ENCODE measurements at places on chromosomes 5 and 9.
A peak's percentile ranks its signal among the peaks of the same experiment; 100 is the strongest.

- DNase-seq, result no peak
These were observed 97.9 kb downstream of the ZNF618 start for GRCh38 chr9:113973963-113974413.

GRCh38 chr9:37994639-37995347 lies 74.2 kb downstream of the SHB start:
- peak; percentile 6 for DNase-seq

DNA sequence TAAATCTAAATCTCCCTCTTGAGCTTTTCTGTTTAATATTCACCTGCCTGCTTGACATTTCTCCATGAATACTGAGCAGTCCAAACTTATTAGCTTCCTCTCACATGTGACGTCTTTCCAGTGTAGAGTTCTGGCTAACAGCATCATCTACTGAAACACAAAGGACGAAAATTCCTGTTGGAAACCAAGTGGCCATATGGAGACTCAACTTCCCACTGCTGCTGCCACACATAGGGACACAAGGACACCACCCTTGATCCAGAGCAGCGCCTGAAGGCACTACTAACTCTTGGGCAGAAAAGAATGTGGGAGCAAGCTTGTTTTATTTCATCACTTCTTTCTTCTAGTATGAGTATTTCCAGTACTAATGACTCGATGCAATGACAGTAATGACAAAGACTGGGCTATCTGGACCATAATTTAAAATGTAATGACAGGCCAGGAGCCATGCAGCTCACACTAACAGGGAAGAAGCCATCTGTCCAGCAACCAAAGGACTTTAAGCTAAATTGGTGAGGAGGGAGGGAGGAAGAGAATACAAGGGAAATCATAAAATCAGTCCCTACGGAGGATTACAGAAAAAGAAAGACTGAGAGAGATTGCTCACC lies 19.2 kb downstream of the RNF130 start:
- no peak for DNase-seq

DNA sequence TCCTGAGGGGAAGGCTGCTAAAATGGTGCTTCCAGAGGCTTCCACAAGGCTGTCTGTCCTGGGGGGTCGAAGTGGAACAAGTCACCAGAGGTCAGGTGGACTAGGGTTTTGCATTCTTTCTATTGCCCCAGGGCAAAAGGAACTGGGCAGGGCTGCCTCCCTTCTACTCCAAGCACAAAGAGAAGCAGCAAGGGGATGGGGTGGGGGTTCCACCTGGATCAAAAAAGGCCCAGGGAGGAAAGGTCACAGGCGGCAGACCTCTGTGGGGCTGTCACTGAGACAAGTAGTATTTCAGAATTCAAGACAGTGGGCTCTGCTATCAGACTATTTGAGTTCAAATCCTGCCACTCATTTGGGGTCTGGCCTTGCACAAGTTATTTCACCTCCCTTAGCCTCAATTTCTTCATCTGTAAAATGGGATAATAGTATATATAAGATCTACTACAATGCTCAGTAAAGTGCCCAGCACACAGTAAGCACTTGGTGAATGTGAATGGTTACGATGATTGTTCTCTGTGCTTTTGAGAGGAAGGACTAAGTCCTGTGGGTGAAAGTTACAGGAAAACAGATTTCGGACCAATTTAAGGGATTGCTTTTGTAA lies 1.9 kb upstream of the ARSI start:
- DNase-seq, result no peak

DNA sequence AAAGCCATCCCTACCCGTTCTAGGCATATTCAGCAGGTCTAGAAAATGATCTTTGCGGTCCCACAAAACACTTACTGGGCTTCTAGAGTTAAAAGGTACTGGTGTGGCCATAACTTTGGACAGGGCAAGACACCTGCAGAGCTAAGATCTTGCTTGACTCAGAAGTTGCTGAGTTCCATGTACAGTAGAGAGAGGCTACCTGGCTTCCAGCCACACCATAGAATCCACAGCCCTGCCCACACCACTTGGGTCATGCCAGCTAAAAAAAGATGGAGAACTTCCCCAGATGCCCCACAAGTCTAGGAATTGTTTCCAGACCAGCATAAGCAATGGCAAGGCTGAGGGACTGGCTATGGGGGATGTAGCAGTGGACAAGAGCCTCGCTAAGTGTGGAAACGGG lies 52.1 kb downstream of the ABCA1 start:
- no peak for DNase-seq

DNA sequence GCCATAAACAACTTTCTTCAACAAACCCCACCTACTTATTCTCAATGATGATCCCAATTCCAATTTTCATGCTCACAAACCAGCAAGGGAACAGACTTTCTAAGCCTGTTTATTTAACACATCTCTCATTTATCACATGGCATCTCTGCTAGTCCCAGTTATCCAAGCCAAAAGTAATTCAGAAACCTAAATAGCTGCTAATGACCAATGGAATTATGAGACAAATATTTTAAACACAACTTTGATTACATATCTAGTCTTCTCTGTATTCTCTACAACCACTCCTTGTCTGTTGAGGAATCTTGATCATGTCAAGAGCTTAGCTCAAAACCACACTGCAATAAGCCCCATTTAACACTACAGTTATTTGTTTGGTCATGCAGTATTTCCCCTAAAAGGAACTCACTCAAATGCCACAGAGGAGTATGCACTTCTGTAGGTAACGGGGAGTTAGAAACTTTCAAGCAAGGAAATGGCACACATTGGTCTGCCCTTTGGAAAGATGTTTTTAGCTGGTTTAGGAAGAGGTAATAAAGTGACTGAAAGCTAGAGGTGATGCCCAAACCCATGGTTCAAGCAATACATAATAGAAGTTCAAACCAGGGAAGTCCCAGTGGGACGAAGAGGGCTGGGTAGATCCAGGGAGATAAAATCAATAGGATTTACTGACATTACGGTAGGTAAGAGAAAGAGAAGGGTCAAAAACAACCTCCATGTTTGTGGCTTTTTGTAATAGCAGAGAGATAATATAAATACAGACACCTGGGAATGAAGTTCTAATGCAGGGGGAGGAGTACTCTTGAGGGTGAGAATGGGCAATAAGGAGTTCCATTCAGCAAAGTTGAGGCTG lies 42.1 kb upstream of the HTR4 start:
- DNase-seq, result no peak

DNA sequence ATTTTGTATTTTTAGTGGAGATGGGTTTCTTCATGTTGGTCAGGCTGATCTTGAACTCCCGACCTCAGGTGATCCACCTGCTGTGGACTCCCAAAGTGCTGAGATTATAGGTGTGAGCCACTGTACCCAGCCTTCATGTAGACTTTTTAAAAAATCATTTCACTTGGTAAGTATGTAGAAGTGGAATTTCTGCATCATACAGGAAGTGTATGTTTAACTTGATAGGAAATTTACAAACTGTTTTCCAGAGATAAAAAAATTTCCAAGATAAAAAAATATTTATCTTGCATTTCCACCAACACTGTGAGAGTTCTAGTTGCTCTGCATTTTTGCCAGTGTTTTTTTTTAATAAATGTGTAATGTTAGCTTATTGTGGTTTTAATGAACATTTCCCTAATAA lies 155.8 kb downstream of the ZNF608 start:
- no peak for DNase-seq

DNA sequence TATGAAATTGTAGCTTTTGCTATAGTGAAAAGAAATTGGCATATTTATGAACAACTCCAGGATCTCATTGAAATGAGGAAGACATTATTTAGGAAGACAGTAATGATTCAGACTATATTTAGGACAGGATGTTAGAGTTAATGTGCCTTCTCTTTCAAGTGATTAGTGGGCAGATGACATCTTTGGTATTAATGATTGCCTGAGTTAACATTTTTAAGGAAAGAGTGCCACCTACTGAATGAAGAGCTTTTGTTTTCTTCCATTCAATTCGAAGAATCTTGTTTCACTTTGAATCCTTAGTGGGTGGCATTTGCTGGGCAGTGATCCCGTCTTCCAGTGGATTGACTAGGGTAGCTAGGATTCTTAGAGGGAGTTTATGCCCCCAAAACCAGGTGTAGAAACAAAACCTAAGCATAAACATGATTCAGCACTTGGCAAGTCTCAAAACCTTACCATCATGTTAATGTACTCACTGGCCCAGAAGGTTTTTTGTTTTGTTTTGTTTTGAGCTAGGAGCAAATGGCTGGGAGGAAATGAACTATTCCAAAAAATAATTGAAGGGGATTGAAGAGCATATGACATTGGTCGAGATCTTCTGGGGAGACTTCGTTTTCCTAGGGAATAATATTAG lies 23.2 kb downstream of the MAP3K1 start:
- peak; percentile 67 for DNase-seq

DNA sequence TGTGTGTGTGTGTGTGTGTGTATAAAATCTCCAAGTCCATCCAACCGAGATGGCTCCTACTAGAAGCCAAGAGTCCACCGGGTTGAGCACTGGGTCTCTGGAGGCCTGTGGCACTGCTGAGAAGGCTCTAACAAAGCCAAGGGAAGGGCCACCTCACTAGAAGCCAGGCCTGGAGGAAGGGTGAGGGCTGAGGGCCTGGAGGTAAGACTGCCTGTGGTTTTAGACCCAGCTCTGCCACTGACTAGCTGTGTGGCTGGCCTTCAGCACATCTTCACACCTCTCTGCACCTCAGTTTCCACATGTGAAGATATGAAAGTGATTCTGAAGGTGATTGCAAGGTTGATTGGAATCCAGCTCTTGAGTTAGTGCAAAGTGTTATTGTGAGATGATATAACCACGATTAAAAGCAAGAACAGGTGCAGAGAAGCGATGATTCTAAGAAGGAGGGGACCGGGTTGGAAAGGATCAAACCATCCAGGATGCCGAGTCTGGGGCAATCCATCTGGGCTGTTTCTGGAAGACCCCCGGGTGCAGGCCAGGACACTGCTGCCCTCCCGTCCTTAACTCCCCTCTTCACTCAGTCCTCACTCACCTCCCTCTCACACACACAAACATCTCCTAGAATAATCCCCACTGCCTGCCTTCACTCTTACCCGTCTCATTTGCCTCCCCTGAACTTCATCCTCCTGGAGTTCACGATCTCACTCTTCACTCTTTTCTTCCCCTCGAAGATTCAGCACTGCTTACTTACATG lies 2.3 kb downstream of the IL4 start:
- no peak for DNase-seq

- DNase-seq, result no peak
These were observed 7.3 kb upstream of the ROPN1L start for GRCh38 chr5:10434392-10434791.

GRCh38 chr9:133394687-133395271 lies 18.6 kb downstream of the STKLD1 start:
- DNase-seq, result no peak

GRCh38 chr9:98678244-98678842 lies 30.4 kb downstream of the GABBR2 start:
- DNase-seq, result no peak

GRCh38 chr9:109901201-109901600 lies 121.2 kb downstream of the PALM2AKAP2 start:
- DNase-seq, result no peak

- no peak for DNase-seq
These were observed 696.8 kb downstream of the SEMA5A start for GRCh38 chr5:8848997-8849594.

DNA sequence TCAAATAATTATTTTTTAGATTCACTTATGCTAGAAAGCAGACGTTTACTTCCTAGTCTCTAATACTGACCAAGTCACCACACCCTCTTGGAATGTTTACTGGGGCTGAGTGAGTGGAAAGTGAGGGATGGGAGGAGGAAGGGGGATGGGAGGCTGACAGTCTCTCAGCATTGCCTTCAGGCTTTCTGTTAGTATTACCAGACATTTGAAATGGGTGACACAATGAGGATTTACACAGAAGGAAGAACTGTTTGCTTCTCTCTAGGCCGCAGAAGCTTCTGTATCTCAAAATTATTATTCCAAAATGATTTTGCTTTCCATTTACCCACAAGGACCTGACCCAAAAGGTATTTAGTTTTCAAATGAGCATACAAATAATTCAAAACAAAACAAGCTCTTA lies 232.8 kb upstream of the ZNF608 start:
- DNase-seq, result no peak

GRCh38 chr5:14525397-14525796 lies 56.2 kb upstream of the OTULINL start:
- DNase-seq, result no peak

DNA sequence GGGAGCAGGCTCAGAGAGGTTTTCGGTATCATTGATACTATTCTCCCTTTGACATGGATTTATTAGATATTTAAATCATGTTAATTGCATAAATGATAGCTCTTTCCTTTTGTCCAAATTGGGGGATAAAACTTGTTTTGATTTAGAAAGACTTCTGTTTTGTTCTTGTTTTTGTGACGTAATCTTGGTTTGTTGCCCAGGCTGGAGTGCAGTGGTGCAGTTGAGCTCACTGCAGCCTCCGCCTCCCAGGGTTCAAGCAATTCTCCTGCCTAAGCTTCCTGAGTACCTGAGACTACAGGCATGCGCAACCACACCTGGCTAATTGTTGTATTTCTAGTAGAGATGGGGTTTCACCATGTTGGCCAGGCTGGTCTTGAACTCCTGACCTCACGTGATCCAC lies 7.1 kb downstream of the MAT2B start:
- no peak for DNase-seq

GRCh38 chr9:14466429-14466818 lies 152.5 kb upstream of the NFIB start:
- DNase-seq, result no peak

DNA sequence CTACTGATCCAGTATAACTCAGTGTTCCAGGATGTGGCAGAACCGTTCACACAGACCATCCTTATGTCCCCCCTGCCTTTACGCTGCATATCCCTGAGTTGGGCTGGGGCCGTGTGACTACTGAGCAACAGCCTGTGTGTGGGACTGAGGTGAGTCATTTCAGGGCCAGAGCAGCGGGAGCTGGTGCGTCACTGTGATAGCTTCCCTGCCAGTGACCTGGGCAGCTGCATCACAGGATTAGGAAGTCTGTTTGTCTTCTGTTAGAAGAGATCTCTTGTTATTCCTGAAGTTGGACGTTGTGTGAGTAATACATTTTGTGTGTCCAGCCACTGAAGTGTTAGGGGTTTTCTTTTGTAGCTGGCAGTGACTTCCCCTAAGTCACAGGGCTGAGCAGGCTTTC lies 35.6 kb downstream of the TPPP start:
- DNase-seq, result no peak

DNA sequence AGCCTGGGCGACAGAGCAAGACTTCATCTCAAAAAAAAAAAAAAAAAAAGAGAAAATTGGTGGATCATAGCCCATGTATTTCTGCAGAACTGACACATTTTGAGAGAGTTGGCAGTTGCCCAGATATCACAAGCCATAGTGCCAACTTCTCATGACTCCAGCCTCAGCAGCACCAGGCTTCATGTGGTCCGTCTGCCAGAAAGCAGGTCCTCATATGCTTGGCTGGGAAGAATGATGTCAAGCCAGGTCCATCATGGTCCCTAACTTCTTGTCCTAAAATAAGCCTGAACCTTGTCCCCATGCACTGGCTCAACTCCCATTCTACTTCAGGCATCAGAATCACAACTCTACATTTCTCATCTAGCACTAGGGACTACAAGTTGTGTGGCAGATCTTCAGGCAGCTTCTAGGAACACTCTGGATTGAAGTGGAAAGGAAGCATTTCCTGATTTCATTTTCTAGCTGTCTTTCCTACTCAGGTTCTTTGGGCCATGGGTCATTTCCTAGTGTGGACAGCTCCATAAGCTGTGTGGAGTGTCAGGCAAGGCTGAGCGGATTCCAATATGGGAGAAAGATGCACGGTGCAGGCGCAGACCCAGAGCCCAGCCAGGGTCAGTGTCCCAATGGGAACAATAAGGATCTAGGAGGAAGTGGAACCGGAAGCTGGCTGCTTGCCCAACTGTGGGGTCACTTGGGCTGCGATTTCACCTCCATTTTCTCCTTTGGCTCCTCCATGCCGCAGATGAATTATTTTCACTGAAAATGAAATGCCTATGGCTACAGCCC lies 90.1 kb downstream of the LMNB1 start:
- DNase-seq, result no peak
